ENCODE measurements at places on chromosomes 16 and 17.

GRCh38 chr17:14593956-14594355 lies 293.1 kb downstream of the HS3ST3B1 start:
- no peak for DNase-seq

- DNase-seq, result peak; percentile 65
These were observed 8.4 kb downstream of the SLC16A5 start for GRCh38 chr17:75096082-75096625.

DNA sequence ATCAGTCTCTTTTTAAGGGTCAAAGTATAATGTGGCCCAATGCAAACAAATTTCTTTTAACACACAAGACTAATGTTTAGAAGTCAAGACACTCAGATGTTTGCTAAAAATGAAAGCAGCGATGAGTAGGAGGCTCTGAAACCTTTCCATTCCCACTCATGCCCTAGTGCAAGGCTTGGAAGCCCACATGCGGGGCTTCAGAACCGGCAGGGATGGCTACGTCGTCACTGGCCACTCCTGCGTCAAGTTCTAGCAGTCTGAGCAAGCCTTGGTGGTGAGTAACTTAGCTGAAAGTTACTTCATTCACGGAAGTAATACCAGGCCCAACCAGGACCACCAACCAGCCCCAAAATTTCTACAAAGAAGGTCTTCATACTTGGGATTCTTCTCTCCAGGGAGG lies 14.8 kb upstream of the TMED6 start:
- no peak for DNase-seq

GRCh38 chr17:79832218-79833109 lies 6.8 kb downstream of the CBX4 start:
- DNase-seq, result no peak

DNA sequence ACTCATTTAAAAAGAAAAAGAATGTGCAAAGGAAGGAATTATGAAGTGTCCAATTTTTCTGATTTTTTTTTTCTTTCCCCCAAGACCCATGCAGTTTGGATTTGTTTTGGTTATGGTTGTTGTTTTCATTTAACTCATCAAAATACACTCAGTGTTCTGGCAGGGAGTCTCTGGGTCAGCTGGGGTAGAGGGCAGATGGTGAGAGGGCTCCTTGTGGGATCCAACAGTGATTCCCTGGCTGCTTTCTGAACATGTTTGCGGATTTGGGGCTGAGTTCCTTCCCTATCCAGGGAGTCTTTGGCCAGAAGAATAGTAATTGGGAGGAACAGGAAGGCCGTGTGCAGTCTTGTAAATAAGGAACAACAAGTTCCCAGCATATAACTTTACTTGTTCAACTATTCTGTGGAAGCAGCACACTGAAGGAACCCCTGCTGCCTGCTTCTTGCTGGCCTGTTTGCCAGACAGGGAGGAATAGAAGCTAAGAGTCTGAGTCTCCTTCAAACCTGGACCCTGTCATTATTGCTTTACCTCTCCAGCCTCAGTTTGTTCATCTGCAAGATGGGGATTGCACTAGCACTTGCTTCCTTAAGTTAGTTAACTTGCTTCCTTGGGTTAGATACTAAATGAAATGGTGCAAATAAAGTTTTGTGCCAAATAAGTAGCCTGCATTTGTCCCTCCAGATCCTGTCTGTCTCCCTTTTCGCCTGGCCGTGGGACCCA lies 32.1 kb downstream of the C17orf67 start:
- no peak for DNase-seq

GRCh38 chr16:53611179-53611696 lies 92.4 kb downstream of the RPGRIP1L start:
- peak; percentile 22 for DNase-seq

DNA sequence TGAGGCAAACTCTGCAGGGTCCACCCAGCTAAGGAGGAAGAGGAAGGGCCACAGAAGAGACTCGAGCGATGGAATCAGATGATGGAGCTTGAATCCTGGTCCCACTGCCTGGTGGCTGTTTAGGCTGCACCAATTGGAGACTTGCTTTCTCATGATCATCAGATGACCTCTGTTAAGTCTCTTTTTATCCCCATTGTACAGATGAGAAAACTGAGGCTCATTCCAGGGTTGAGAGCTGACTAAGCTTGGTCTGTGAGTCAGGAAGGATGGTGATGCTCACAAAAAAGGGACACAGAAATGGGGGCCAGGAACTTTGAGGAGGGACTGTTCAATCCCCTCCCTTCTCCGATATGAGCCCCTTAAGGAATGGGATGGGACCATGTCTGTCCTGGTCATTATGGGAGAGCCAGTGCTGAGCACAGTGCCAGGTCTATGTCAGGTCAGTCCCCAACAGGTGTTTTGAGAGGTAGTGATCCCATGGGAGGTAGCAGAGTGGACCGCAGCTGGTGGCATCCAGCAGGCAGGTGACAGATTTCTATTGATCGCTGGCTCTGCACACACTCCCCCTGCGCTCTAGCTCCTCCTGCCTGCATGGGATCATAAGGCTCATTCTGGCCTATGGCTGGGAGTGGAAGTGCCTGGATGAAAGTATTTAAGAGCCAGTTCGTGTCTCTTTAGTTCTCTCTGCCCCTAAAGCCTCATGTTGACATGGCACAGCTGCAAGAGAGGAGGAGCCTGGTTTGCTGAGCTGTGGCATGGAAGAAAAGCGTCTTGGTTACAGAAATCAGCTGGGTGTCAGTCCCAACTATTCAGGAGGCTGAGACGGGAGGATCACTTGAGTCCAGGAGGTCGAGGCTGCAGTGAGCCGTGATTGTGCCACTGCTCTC lies 27.2 kb downstream of the SNX20 start:
- DNase-seq, result no peak

DNA sequence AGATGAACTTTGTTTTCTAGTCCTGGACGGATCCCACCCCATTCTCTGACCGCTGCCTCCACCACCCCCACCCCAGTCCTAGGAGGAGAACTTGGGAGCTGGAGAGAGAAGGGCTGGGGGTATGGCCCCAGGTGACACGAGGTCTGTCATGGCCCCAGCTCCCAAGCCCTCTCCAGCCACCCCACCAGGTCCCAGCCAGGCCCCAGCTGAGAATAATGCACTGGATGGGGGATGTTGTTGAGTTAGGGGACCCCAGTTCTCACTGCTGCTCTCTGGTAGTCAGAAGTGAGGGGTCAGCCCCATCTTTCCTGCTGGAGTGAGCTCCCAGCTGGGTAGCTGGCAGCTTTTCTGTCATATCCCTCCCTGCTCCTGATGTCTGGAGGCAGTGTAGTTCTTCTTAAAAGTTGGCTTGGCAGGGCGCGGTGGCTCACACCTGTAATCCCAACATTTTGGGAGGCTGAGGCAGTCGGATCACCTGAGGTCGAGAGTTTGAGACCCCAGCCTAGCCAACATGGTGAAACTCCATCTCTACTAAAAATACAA lies 4.6 kb upstream of the COL1A1 start:
- no peak for DNase-seq

DNA sequence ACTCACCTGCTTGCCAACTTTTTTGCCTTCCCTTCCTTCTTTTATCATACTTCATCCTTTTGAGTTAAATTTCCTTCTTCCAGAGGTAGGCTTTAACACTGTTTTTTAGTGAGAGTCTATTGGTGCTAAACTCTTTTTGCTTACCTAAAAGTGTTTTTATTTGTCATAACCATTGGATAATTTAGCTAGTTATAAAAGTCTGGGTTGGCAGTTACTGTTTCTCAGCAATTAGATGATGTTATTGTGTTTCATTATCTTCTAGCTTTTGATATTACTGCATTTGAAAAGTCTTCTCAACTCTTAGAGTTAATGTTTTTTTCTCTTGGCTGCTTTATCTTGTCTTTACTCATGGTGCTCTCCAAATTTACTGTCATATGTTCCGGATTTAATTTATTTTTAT lies 22.6 kb downstream of the ZNRF1 start:
- no peak for DNase-seq

DNA sequence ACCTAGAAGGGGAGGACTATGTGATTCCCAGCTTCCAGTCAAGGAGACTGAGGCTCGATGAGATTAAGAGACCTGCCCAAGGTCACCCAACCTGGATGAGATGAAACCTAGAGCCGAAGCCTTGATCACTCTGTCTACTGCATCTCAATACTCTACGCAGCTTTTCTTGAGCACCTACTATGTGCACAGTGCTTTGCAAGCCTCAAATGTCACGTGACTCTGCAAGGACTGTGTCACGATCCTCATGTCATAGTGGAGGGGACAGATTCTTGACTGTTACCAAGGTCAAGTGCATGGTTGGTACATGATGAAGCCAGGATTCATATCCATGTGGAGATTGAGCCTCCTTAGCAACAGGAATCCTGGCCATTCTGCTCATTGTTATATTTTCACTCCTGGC lies 14.7 kb downstream of the BCO1 start:
- no peak for DNase-seq

GRCh38 chr16:69404275-69404805 lies 18.5 kb upstream of the TERF2 start:
- peak; percentile 56 for DNase-seq

- DNase-seq, result peak; percentile 87
These were observed 15.4 kb upstream of the SPATA32 start for GRCh38 chr17:45277216-45277849.

DNA sequence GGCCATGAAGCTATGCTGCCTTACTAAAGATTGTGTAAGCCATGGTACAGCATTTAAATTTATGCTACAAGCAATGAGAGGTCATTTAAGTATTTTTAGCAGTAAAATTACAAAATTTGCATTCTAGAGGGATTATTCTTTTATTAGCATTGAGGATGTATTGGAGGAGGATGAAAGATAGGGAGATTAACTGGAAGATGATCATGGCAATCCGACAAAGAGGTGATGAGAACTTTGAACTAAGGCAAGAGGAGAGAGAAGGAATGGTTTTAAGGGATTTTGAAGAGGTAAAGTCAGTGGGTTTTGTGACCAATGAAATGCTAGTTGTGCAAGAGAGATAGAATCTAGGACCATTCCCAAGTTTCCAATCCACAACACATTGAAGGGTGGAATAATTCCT lies 129.9 kb downstream of the SNX11 start:
- DNase-seq, result peak; percentile 60

DNA sequence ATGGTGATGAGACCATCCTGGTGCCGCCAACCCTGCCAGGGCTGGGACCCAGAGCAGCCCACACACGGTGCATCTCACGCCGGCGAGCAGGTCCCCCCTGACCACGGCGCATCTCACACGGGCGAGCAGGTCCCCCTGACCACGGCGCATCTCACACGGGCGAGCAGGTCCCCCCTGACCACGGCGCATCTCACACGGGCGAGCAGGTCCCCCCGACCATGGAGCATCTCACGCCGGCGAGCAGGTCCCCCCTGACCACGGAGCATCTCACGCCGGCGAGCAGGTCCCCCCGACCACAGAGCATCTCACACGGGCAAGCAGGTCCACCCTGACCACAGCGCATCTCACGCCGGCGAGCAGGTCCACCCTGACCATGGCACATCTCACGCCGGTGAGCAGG lies 59.2 kb downstream of the MRM3 start:
- DNase-seq, result no peak

- no peak for DNase-seq
These were observed 6.7 kb upstream of the SBK1 start for GRCh38 chr16:28285649-28286048.

DNA sequence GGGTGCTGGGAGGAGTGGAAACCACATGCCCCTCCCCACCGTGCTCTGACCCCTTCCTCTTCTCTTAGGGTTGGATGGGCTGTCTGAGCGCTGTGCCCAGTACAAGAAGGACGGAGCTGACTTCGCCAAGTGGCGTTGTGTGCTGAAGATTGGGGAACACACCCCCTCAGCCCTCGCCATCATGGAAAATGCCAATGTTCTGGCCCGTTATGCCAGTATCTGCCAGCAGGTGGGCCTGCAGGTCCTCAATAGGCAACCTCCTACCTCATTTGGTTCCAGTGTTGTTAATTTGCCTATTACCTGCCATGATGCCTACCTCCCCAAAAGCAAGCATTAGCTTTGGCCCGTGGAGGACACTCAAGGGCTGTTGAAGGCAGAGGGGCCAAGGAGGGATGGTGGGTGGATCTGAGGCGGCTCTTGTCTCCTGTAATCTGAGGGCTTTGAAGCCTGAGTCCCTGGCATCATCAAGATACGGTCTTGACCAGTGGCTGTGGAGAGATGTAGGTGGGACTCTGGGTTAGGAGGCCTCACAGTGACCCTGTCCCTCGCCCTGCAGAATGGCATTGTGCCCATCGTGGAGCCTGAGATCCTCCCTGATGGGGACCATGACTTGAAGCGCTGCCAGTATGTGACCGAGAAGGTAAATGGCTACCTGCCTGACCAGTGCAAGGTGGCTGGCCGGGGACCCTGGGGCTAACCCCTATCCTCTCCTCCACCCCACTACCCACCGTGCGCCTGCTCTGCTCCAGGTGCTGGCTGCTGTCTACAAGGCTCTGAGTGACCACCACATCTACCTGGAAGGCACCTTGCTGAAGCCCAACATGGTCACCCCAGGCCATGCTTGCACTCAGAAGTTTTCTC lies 3.4 kb downstream of the ALDOA start:
- no peak for DNase-seq

DNA sequence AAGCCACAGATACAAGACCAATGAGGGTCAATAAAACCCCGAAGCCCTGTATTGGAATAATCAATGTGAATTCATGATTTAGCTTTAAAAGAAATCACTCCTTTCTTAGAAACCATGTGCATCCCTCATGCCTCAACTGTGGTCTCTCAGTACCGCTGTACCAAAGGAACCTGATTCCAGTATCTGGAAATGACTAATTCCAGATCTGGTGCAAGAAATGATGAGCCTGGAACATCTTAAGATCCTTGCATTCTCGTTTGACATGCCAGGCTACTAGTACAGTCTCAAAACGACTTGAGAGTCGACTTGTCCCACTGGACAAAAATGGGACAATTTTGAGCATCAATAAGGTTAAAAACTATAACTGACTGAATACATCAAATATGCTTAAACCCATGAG lies 21.2 kb downstream of the USP31 start:
- DNase-seq, result peak; percentile 25

DNA sequence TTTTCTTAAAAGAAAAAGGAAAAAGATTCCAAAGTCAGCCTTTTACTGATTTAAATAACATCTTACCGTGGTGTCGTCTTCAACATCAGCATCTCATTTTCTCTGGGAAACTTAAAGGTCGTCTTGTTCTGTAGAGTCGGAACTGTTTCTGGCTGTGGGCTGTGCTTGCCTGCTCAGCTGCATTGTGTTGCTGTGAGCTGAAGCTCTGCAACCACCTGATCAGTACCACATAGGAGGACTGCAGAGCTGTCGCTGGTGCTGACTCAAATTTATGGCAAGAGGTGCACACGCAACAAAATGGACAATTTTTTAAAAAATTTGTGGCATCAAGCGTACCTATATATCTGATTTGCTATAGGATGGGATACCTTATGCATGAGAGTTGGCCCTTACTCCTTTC lies at the start of gene OMG:
Gene OMG, minus strand, starts transcription at position 150 of the 400 bp plus-strand sequence. CDS start 908 bp downstream, outside the sequence.
- DNase-seq, result no peak

- DNase-seq, result no peak
These were observed 31.3 kb downstream of the SLC39A11 start for GRCh38 chr17:73061161-73061560.

GRCh38 chr16:54568906-54569807 lies 282.6 kb upstream of the IRX3 start:
- DNase-seq, result peak; percentile 3

DNA sequence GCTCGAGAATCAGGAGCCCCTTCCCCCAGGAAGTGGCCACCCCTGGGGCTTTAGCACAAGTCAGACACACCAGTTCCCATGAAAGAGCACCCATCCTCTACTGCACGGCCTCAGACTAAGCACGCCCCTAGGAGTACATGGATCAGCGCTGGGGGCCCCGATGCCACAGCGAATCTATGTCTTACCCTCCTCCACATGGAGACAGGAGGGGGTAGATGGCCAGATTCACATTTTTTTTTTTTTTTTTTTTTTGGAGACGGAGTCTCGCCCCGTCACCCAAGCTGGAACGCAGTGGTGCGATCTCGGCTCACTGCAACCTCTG lies 3.2 kb upstream of the EXOSC6 start:
- DNase-seq, result no peak

Measured in fibroblast of skin of right quadriceps (primary cell).